ENCODE measurements at places on chromosomes 12 and 14. TPM values are rescaled to one million over a fixed set of nuclear protein-coding genes. Genes with fewer than 3 reads are reported as not detected.

Gene ACOT4
- 0.76 TPM for total RNA-seq

Gene GLS2
- total RNA-seq: 1.0 TPM

Gene LTBP2
- total RNA-seq: 2.6 TPM

Gene B4GALNT3
- total RNA-seq: 3.1 TPM

Gene RNU4-1
- 7,767 TPM for total RNA-seq

Gene SPIC
- total RNA-seq: 7.0 TPM

Gene KRT80
- total RNA-seq: 0.14 TPM

Gene NANOG
- 0.05 TPM for total RNA-seq

Gene TAS2R42
- total RNA-seq: 0.09 TPM

Measured in thymus (tissue), 14 donors.